ENCODE measurements at places on chromosomes 1 and 21.

GRCh38 chr1:167669209-167670124 is 39.4 kb downstream of the RCSD1 start:
- no peak for DNase-seq

- DNase-seq = no peak
These were observed 58.0 kb downstream of the STUM start for GRCh38 chr1:226606311-226607267.

DNA sequence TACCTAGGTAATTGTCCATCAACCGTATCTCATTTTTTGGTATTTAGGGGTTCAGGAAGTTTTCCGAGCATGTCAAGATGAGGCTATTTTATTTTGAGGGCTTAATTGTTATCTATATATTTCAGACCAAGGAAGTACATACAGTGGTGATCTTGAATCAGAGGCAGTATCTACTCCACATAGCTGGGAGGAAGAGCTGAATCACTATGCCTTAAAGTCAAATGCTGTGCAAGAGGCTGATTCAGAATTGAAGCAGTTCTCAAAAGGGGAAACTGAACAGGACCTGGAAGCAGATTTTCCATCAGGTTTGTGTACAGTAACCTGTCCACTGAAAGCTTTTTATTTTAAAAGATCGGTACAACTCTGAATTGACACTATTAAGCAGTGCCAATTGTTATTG is 130.2 kb downstream of the ZMYM4 start:
- no peak for DNase-seq

DNA sequence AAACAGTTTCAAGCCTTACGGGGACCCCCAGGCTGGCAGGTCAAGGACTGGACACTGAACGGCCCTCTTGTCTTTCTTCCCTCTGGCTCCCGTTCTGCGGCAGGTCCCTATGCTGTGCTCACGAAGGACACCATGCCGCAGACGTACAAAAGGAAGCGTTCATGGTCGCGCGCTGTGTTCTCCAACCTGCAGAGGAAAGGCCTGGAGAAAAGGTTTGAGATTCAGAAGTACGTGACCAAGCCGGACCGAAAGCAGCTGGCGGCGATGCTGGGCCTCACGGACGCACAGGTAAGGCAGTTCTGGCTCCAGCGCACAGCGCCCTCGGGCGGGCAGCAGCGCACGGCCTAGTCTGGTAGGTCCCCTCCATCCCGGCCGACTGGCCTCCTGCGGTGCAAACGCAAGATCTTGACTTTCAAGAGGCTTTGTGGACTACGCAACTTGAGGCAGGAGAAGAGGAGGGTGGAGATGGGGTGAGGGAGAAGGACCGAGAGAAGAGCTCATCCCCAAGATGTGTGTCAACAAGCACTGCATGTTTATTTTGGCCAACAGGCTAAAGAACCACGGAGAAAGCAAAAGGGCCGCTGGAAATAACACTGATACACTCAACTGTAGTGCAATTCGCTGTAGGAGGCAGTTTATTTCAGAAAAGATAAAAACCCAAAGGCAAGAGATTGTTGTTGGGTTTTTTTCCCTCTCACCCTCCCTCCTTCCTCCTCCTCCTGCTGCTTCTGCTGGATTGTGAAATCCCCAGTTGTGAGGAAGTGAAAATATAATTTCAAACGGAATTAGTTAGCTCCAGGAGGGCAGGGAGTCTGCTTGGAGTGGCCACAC is 3.0 kb downstream of the HLX start:
- DNase-seq = no peak
